Fibroblast of mammary gland (primary cell): ENCODE measurements at places on chromosomes 6 and 20.

DNA sequence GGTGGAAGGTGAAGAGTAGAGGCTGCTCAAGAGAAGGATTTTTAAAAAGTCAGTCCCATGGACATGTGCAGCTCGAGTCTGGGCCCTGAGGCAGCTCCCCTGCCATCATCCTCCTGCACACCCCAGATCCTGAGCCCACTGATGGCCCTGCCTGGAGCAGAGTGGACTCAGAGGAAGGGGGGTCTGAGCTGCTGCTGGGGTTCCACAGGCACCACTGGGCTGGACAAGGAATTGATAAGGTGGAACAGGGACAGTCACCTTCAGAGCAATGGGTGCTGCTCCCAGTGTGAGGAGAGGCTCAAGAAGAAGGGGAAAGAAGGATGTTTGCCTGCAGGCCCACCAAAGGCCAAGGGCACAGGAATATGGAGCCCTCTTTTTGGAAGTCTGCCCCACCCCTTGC, 6.2 kb downstream of the ULBP2 start:
- DNase-seq, result no peak

GRCh38 chr6:107128577-107128976, 13.3 kb upstream of the BEND3 start:
- no peak for DNase-seq

DNA sequence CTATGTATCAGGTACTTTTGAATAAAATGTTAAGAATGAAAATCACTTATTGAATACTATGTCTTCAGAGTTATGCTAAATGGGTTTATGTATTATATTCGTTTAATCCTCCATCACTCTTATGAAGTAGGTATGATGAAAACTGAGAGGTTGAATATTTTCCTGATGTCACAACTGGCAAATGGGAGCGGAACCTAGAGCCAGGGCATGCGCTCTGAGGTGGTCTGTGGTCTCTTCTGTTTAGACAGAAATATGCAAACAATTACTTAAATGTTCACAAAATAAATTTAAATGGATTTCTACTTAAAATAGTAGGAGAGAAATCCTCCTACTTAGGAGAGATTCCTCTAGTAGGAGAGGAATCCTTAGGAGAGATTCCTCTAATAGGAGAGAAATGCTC, 21.3 kb upstream of the UTRN start:
- no peak for DNase-seq

- DNase-seq, result no peak
These were observed 99.5 kb upstream of the SUPT3H start for GRCh38 chr6:45477278-45477677.

- DNase-seq, result peak; percentile 5
These were observed 484.9 kb upstream of the MAN1A1 start for GRCh38 chr6:119834418-119834817.
